ENCODE measurements at places on chromosomes 6 and 20.

- ATAC-seq = no peak
Measured at GRCh38 chr20:44596876-44597275, 14.5 kb downstream of the PKIG start.

DNA sequence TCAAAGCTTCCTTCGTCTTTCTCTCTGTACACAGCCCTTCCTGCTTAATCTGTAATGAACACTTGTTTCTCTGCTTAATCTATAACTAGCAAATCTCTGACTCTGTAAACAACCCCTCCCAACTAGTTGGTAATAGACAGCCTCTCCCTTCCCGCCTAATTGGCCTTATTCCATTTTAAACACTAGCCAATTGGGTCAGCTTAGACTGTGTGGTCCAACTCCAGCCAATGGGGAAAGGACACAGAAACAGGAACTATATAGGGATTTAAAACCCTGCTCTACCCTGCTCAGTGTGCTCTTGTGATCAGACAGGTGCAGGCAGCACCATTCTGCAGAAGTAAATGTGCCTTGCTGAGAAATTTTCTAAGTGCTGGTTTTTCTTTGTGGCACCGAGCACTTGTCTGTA lies 18.5 kb downstream of the CHD6 start:
- no peak for ATAC-seq

GRCh38 chr6:12196326-12196936 lies 93.7 kb upstream of the EDN1 start:
- ATAC-seq = no peak

DNA sequence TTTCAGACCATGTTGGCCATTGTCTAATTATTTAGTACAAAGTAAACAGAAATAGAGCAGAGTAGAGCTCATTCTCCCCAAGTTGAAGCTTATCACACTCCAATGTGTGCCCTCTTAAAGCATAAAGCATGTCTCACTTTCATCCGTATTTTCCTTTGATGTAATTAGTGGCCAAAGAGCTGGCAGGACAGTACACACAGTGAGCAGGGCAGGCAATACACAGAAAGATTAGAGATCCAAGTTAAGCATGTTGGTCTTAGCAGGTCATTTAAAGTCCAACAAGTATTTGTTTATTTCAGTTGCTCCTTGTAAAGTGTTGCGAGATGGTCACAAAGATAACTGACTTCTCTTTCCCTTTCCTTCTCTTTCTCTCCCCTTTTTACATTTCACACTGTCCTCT lies 47.2 kb downstream of the RFX6 start:
- no peak for ATAC-seq

DNA sequence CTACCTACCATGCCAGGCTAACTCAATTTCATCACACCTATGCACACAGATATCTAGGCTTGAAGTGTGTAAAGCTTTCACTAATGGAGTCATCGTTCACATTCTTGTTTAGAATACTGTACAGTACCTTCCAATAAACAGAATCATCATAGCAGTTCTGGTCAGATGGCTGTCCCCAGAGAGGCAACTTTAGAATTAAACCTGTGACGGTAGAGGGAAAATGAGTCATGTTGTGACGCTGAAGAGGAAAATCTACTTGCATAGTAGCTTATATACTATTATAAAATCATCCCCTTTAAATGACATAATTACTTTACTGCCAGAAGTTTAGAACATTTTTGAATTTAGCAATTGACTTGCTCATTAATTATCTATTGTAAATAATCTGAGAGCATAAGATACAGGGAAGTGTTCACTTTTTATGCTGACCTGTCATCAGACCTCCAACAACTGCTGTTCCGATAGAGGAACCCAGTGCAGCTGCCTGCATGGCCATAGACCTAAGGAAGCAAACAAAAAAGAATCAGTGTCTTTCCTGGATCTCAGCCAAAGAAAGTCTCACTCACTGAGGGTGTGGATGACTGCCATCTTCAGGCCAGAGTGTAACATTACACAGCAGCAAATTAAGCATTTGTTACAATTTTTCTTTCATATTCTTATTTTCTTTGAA lies 29.8 kb downstream of the RHAG start:
- no peak for ATAC-seq

DNA sequence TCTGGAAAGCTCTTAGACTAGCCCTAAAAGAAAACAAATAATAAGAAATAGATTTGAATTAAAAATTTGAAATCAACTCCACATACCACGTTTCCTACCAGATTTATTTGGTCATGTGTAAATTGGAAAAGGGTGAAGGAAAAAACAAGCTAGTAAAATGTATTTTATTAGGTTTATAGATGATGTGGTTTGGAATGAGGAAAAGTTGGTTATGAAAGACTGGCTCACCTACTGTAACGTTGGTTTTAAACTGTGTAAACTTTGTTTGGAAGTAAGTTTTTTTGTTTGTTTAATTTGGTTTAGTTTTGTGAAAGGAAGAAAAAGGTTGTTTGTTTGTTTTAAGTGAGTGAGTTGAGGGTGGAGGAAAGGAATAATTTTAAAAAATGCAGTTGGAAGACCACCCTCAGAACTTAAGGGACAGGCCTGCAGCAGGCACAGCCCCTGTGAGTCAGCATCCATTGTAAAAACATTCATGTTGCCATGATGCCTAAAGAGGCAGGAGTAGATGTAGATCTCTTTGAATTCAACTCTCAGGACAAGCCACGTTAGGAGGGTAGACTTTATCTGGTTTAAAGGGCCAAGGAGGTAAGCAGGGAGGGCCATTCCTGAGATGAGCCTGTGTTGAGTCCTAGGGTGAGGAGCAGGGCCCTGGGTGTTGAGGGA lies 93.7 kb upstream of the SCGN start:
- no peak for ATAC-seq

Measured in activated CD4-positive, CD25-positive, alpha-beta regulatory T cell treated with anti-CD3 and anti-CD28 coated beads, Interleukin-2, amount 50 U/mL, for 24 hours (primary cell).